Ureter (tissue), 1 donor: ENCODE measurements at places on chromosomes 2 and 18. TPM values are rescaled to one million over a fixed set of nuclear protein-coding genes. Genes with fewer than 3 reads are reported as not detected.

Gene LGALSL
- 10.0 TPM for total RNA-seq

- no peak for DNase-seq
These were observed 34.8 kb downstream of the SEMA4F start for GRCh38 chr2:74688881-74689280.

- DNase-seq, result no peak
These were observed 7.0 kb upstream of the STRN start for GRCh38 chr2:36973320-36973719.

Gene GALR1
- not detected for total RNA-seq

Gene FSHR
- not detected for total RNA-seq

- no peak for DNase-seq
These were observed 9.1 kb downstream of the SP9 start for GRCh38 chr2:174343623-174344455.

DNA sequence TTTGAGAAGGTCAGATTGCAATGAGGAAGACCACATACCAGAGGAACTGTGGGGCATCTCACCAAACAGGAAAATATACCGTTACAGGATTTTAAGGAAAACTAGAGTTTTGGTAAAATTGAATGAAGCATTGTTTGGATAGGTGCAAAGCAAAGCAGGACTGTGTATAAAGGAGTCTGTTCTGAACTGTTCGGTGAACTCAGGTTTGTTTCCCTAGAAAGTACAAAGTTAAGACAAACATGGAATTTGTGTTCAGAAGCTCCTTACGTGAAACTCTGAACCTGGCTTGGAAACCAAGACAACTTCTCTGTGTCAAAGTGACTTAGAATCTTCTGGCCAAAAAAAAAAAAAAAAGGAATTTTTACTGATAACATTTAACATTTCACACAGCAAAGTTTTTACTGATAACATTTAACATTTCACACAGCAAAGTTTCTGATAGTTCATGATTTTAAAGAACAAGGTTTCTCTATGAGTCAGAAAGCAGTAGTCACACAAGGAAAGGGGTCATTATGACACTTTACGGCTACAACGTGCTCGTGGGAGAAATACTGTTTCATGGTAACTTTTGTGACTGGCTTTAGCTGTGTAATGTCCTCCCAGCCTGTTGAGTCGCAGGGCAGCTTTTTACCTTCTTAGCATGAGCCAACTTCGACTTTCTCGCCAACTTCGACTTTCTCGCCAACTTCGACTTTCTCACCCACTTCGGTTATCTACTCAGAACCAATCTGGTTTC is 21.2 kb upstream of the TET3 start:
- DNase-seq, result no peak

Gene FAM124B
- 1.9 TPM for total RNA-seq

DNA sequence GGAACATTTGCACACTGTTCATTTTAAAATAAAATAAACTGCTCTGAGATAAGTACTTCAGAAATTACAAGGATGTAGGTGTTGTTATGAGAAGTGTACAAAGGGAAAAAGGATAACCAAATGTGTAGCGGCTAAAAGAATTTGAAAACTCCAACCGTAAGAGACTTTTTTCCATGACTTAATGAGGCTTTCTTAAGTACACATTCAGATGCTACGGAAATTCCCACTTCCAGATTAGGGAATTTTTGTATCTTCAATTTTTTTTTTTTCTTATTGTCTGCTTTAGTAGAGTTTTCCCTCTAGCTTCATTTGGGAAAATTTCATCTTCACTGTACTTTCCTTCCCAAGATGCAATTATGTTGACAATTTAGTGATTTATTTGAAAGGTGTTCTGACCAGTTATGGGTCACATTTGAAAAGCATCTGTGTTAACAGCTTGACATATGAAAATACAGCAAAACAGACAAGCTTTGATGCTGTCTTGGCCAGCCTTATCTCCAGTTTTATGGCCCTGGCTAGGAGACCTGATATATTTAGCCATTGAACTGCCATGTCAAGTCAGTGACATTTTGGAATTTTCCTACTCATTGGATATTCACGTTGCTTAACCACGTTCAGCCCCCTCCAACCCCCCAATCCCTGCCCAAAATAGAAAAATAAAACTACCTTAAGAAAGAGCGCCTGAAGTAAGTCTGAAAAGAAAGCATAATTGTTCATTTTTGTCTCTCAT is 105.6 kb downstream of the FEZ2 start:
- no peak for DNase-seq

GRCh38 chr2:181563101-181563692 is 93.7 kb downstream of the CERKL start:
- DNase-seq, result no peak

GRCh38 chr2:230910546-230911177 is 14.4 kb downstream of the GPR55 start:
- DNase-seq, result no peak

- no peak for DNase-seq
These were observed 24.8 kb downstream of the LONRF2 start for GRCh38 chr2:100297511-100297910.

Gene SKOR2
- not detected for total RNA-seq

DNA sequence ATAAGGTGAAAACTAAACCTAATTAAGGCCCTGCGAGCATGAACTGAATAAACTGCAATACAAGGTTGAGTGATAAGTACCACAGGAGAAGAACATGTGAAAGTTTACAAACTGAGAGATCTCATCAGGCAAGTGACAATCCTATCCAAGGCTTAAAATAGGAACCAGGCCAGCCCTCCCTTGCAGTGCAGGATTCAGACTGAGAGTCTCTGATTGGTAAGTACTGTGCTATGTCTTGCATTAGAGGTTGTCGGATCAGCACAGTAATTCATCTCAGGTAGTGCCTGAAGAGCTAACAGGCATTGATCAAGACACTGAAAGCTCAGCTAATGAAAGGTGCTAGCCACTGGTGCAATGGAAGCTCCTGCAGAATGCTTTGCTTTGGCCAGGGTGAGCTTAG is 801.7 kb upstream of the ID2 start:
- no peak for DNase-seq

Gene TNS1
- 581 TPM for total RNA-seq

Gene PIKFYVE
- 34.4 TPM for total RNA-seq

DNA sequence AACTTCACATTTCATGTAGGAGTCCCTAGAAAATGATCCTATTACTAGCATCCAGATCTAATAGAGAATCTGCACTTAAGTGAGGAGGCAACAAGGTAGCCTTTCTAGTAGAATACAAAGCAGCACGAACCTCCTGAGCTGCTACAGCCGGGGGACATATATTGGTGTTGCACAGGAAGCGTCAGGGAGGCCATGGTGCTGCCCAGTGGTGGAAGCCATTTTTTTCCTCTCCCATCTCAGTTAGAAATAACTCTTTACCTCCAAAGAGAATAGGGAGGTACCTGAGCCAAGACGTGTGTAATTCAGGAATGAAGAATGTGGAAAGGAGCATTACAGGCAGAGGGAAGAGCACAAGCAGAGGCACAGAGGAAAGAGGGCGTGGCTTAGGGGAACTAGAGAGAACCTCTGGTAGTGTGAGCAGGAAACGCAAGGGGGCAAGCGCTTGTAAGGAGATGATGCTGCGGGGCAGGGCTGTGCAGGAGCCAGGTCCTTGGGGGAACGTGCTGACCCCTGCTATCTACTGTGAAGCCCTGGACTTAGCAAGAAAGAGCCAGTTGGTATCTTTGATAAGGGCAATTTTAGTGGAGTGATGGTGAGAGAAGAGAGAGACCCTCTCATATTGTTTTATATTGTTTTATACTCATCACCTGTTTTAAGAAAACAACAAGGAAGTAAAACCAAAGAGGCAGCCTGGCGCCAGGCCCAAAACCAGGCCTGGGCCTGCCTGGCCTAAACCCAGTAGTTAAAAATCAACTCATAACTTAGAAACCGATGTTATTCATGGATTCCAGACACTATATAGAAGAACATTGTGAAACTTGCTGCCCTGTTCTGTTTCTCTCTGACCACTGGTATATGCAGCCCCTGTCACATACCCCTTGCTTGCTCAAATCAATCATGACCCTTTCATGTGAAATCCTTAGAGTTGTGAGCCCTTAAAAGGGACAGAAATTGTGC is 50.0 kb upstream of the TTC39C start:
- peak; percentile 47 for DNase-seq

- no peak for DNase-seq
These were observed 44.1 kb upstream of the LHCGR start for GRCh38 chr2:48799601-48800000.

Gene NEU4
- total RNA-seq, result 0.49 TPM

DNA sequence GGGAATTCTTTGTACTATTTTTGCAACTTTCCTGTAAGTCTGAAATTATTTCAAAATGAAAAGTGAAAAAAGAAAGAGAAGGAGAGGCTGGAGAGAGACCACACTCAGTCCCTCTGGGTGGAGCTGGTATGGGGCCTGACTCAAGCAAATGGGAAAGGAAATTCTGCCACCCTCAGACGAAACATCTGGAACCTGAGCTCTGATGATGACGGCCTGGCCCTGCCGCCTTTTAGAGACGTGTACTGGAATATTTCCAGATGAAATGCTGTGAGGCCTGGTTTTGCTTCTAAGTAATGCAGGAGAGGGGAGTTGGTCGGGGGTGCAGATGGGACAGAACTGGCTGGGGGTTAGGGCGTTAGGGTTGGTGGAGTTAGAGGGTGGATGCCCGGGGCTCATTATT is 57.4 kb upstream of the GLI2 start:
- no peak for DNase-seq

- no peak for DNase-seq
These were observed 35.0 kb upstream of the DOK6 start for GRCh38 chr18:69365658-69366057.

Gene SOS1
- total RNA-seq, result 53.7 TPM

DNA sequence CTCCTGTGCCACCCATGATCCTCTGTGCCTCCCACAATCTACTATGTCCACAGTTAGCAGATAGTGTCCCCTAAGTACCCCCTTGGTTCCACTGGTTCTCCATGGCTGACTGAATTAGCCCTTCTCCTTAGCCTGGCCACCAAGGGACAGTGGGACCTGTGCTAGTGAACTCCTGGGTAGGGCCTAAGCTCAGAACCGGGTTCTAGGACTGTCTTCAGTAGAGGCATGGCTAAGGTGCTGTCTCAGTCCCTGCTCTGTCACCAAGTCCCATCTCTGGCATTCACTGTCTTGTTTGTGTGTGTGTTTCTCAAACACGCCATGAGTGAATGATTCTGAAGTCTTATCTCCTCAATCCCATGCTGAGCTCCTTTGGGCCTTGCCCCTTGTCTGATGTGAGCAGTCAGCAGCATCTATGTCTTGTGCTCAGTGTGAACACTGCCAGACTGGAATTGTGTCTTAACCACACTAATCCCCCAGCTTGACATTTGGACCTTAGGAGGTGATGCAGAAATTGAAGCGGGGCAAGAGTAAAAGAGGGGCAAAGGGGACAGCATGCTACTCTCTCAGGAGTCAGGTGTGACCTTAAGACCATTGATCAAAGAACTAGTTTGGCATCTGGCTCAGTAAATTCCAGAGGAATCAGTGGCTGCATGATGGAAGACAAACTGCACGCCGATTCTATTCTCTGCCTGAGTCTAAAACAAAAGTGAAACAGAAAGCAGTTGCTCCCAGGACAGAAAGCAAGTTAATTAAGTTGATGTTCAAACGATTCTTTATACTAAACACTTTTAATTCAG is 190.5 kb downstream of the ALPK2 start:
- no peak for DNase-seq

- no peak for DNase-seq
These were observed 18.8 kb downstream of the FSIP2 start for GRCh38 chr2:185757356-185757755.

Gene STAMBP
- total RNA-seq, result 46.0 TPM

Gene TUBA3E
- total RNA-seq, result not detected

Gene TTC32
- total RNA-seq, result 19.3 TPM

GRCh38 chr2:45804987-45805755 is 153.7 kb downstream of the PRKCE start:
- DNase-seq, result no peak

GRCh38 chr18:9905401-9905922 is 8.4 kb upstream of the VAPA start:
- no peak for DNase-seq

DNA sequence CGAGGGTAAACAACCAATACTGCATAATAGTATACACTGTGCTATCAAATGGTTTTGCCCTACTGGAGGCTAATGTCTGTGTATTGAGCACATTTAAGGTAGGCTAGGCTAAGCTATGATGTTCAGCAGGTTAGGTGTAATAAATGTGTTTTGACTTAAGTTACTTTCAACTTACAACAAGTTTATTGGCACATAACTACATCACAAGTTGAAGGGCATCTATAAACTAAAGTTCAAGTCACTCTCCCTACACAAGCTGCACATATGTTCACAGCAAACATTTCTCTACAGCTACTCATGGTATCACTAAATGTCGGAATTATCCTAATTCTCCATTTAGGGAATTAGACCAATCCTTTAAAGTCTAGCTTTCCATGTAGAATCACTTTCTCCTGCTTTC is 11.4 kb downstream of the ARL5A start:
- DNase-seq, result no peak

Gene MGAT4A
- 63.8 TPM for total RNA-seq

Gene SCN7A
- total RNA-seq, result 5.0 TPM

- DNase-seq, result no peak
These were observed 408 bp downstream of the IL18RAP start for GRCh38 chr2:102423368-102423767.

DNA sequence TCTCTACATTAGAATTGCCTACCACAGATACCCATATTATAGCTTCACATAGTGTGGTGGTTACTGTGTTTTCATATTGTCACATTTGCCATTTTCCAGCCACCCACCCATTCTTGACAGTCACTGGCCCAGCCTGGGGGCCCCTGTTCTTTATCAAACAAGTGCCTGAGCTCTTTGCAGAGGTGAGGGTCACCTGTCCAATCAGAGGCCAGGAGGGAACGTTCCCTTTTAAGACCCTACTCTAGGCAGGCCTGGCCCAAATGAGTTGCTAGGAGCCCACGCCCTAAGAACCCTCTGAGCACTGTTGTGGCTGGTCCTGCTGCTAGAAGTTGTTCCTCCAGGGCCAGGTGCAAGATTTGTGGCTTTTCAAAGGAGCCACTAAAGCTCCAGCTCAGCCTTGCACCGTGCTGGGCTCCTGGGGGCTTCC is 5.2 kb downstream of the IL37 start:
- DNase-seq, result no peak

Gene CLASP1
- 74.8 TPM for total RNA-seq

Gene RUFY4
- 5.6 TPM for total RNA-seq

Gene TMEM214
- total RNA-seq, result 89.6 TPM

Gene EPC2
- total RNA-seq, result 51.2 TPM

- DNase-seq, result no peak
These were observed 111.7 kb downstream of the ACVR1 start for GRCh38 chr2:157764386-157764785.

Gene PRKAG3
- not detected for total RNA-seq

- no peak for DNase-seq
These were observed 89.2 kb downstream of the STPG4 start for GRCh38 chr2:47065771-47066380.

Gene CCDC102B
- total RNA-seq, result 9.1 TPM
